ENCODE measurements at places on chromosomes 11 and 22.

- DNase-seq, result no peak
Observed at GRCh38 chr11:110345743-110346142, 49.3 kb upstream of the RDX start.

DNA sequence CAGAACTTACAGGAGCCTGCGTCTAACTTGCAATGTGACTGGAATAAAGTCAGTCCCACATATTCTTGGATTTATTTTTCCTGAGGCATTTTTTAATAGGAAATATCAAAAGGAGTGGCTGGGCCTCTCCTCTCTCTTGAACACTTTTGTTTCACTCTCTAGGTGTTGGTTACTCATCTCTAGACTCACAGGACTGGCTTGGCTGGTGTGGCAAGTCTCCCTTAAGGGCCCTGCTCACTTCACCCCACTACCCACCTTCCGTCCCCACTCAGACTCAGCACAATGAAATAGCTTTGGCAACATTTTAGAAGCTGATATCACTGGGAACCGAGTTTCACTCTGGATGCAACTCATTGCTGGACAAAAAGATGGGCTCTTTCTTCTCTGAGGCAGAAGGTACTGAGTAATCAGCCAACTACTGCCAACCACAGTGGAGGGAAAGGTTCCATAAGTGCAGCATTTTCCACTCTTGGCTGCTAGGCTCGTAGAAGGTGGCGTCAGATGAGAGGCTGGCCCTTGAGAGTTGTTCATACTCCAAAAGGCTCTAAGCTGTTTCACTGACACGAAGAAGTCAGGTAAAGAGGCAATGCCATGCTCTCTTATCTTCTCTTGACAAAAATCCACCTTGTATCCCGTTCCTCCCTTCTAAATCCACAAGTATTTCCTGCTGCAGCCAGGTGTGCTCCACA lies 390.6 kb downstream of the SOX6 start:
- DNase-seq, result no peak

- no peak for DNase-seq
Observed at GRCh38 chr22:38205261-38206128, 3.7 kb downstream of the MAFF start.

- no peak for DNase-seq
Observed at GRCh38 chr11:92152245-92152644, 72.4 kb upstream of the FAT3 start.

DNA sequence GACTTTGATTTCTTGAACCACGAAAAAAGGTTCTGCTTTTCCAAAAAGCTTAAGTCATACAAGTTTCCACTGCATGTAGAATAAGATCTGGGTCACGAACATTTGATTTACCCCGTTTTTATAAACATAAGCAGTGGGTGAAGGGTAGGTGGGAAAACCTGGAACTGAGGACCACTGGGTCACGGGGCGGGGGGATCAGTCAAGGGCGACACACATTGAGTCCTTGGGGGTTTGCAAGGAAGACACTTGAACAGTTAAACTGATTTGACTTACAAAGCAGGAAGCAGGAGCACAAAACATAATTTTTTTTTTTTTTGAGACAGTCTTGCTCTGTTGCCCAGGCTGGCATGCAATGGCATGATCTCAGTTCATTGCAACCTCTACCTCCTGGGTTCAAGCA lies 10.9 kb downstream of the FADS3 start:
- no peak for DNase-seq

DNA sequence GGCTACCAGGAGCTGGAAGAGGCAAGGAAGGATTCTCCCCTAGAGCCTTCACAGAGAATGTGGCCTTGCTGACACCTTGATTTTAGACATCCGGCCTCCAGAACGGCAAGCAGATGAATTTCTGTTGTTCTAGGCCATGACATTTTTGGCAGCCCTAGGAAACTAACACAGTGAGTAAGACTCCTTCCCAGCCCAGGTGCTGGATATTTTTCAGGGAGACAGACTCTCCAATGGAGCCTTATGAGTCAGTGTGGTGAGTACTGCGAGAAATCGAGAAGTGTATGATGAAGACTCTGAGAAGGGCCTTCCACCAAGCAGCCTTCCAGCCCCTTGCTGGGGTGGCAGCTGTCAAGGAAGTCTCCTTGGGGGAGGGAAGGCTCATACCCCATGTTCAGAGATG lies 114.4 kb downstream of the OSBP2 start:
- DNase-seq, result no peak

- DNase-seq, result no peak
Observed at GRCh38 chr11:60905551-60906113, 753 bp downstream of the PRPF19 start.

- no peak for DNase-seq
Observed at GRCh38 chr11:73914284-73914683, 36.5 kb upstream of the DNAJB13 start.

GRCh38 chr11:71472941-71473792 lies 20.2 kb downstream of the NADSYN1 start:
- DNase-seq, result no peak

DNA sequence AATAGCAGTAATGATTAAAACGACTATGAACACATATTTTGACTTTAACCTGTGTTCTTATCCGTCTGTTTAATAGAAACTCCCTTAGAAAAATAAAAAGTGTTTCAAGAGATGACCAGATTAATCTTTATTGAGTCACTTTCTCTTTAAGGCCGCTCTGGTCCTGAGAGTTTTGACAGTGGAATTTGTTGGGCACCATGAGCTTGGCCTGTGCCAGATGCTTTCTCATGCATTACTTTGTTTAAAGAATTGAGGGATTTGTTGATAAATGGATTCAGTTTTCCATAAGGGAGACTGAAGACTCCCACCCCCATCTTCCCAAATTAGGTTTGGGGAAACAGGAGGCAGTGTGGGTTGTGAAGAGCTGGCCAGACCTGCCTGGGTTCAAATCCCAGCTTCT lies 53.2 kb upstream of the ALX4 start:
- no peak for DNase-seq

DNA sequence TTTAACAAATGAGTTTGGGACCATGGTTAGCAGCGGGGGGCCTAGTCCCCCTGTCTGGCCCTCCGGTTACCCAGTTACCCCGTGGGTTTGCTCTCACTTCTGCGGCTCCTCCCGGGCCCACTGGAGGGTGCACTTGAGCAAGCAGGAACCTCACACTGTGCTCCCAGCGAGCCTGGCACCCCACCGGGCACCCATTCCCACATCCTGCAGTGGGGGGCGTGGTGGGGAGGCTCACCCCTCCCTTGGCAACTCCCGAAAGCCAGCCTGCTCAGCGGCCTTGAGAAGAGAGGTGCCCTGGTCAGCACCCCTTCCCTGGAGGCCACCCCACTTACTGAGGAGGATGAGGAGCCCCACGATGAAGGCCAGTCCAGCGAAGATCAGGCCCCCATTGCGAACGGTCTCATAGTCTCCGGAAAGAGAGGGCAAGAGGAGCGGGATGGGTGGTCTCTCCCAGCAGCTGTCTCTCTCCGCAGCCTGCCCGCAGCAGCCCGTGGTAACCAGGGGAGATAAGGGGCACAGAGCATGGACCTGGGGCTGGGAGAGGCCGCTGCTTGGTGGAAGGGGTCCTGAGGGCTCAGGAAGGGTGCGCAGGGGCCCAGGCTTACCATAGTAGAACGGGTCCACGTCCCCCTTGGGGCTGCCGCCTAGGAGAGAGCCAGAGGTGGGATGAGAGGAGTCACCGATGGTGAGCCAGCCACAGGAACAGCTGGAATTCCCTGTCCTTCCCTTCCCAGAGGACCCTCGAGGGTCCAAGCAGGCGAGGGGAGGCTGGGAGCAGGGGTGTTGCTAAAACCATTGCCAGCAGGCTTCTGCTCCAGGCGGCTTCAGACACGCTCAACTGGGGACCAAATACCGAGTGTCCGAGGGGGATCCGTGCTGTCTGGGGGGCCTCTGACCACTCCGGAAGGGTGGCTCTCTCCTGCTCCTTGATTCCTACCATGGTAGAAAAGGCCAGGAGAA lies 2.2 kb downstream of the FXYD2 start:
- peak; percentile 45 for DNase-seq

DNA sequence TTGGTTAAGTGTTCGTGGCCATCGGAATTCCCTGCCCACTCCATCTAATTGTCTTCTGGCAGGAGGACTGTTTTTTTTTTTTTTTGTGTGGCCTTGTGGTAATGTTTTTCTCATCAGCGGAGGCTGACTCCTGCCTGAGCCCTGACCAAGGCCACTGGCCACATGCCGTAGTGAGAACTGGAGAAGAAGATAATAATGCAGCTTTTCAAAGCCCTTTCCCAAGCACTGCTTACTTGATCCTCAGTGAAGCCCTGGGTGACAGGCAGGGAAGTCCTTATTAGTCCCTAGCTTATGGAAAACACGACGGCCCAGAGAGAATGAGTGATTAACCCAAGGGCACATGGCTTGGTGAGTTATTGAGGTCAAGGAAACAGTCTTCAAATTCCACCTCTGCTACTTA lies 71.2 kb downstream of the ADM start:
- DNase-seq, result no peak

DNA sequence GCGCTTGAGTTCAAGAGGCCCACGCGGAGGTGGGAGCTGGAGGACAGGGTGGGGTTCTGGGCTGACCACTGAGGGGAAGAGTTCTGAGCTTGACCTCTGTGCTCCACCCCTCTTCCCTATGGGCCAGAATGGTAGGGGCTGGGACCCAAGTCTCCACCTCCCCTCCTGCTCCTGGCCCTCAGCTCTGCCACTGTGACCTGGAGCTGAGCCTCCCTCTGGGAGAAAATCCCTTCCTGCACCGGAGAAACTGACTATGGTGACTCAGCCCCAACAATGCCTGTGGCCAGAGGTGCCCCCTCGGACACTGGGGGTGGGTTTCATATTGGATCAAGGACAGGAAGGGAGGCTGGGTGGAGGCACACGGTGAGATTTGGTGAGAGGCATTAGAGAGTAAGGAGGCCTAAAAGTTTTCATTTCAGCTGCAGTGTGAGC lies 23.0 kb downstream of the RELT start:
- DNase-seq, result no peak

GRCh38 chr11:124763156-124763947 lies 1.3 kb upstream of the ESAM start:
- DNase-seq, result peak; percentile 85

GRCh38 chr22:44351685-44352377 lies 39.1 kb upstream of the SHISAL1 start:
- no peak for DNase-seq

DNA sequence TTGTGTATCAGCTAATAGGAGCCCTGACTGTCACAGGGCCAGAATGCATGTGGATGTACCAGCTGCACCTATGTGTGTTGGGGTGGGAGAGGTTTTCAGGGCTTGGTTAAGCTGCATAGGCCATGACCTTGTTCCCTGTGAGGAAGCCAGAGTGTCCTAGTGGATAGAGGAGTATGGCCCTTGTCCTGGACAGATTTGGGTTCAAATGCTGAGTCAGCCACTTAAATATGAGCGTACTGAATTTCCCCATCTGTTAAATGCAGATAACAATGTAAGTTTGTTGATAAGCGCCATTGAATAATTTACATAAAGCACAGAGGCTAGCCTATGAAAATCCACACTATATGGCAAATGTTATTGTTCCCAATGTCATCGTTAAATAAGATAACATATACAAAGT lies 74.4 kb downstream of the PANX1 start:
- no peak for DNase-seq

- DNase-seq, result no peak
Observed at GRCh38 chr11:28223577-28223976, 115.4 kb downstream of the METTL15 start.

GRCh38 chr11:125952559-125952958 lies 6.7 kb downstream of the VSIG10L2 start:
- DNase-seq, result no peak

- DNase-seq, result no peak
Observed at GRCh38 chr22:49633010-49633324, 194.7 kb downstream of the BRD1 start.

- DNase-seq, result no peak
Observed at GRCh38 chr11:1157341-1157644, 460 bp upstream of the MUC5AC start.

DNA sequence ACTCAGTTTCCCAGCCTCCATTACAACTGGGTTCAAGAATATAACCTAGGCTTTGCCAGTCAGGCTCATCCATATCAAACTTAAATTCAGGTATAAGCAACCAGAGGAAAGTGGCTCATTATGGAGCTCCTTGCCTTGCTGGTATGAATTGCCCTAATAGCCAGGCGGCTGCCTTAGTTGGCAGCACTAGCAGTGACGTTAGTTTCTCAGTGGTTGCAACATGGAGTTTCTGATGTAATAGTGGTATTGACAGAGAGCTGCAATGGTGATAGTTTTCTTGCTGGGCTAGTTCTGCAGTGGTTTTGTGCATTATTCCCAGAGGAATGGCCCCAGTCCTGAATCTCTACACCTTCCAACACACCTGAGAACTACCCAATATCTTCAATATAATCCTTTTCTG lies 3.8 kb upstream of the TMEM123 start:
- DNase-seq, result no peak

- no peak for DNase-seq
Observed at GRCh38 chr22:48426466-48427380, 1401.0 kb downstream of the BRD1 start.

- no peak for DNase-seq
Observed at GRCh38 chr11:73388265-73389133, 12.3 kb downstream of the RELT start.

- no peak for DNase-seq
Observed at GRCh38 chr11:9143721-9144120, 52.3 kb upstream of the SCUBE2 start.

GRCh38 chr11:111469200-111469599 lies 43.0 kb downstream of the BTG4 start:
- no peak for DNase-seq

- no peak for DNase-seq
Observed at GRCh38 chr11:35138606-35138942, 397 bp upstream of the CD44 start.

DNA sequence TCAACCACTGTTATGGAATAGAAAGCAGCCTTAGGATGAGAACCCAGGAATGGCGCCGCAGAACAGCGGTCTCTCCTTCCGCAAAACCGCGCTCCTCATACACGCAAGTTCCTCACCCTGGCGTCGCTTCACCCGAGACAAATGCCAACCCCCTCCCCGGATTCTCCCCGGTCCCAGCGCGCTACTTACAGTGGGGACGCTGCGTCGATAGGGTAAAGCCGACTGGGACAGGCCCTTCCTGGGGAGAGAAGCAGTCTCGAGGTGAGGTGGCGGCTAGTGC lies 287 bp downstream of the RPS13 start:
- no peak for DNase-seq

DNA sequence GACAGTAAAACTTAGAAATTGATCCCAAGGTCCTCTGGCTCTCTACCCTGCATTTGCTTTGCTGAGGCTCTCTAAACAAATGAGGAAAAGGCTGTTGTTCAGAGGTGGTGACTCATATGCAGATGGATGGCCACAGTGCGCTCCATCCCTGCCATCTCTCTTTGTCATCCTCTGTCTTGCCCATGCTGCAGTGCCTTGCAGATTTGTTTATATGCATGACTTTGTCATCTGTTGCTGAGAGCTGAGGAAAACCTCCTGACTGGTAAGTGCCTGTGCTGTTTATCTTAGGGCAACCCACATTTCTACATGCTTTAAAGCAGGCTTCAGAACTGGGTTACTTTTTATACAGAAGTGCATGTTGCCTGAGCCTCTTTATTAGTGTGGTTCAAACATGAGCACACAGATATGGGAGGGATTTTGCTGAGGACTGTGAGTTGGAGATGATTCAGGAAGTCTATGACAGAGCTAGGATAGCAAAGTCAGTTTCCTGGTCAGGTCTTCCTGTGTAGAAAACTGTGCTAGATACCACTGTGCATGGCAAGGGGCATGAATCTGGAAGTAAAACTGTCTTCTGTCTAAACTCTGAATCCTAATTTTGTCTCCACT lies 57.4 kb downstream of the JAM3 start:
- no peak for DNase-seq

Data from activated naive CD4-positive, alpha-beta T cell (primary cell).